ENCODE measurements at places on chromosomes 7 and 10.

GRCh38 chr10:127921753-127922145 lies 14.8 kb downstream of the PTPRE start:
- no peak for DNase-seq
- no peaks in the 10 kb centered on the region for H3K27me3 ChIP-seq
- no peaks in the 10 kb centered on the region for H3K36me3 ChIP-seq
- peaks cover 3% of the 10 kb centered on the region for H3K4me1 ChIP-seq
- no peak overlapping the region for H3K4me3 ChIP-seq

- H3K36me3 ChIP-seq = no peaks in the 10 kb centered on the region
- no peaks in the 10 kb centered on the region for H3K4me1 ChIP-seq
- peak; percentile 33 for DNase-seq
- no peaks in the 10 kb centered on the region for H3K27me3 ChIP-seq
These were observed 18.7 kb upstream of the ZNF488 start for GRCh38 chr10:47402641-47403301.

DNA sequence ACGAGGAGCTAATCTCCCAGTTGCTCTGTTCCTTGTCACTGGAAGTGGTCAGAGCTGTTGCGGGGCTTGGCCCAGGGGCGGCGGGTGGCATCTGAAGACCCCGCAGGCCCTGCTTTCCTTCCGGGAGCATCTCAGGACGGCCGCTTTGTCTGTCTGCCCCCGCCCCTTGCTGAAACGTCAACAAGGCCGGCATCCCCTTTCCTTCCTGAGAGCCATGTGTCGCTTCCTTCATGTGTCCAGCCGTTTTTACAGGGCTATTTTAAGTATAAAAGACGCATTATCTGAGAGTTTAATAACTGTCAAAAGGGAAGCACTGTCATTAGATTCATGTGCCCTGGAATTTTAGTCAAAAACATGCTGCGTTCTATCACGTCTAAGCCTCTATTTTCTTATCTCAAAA lies 110.4 kb downstream of the CUX1 start:
- DNase-seq = no peak
- H3K4me1 ChIP-seq = no peaks in the 10 kb centered on the region
- no peaks in the 10 kb centered on the region for H3K36me3 ChIP-seq
- no peak overlapping the region for H3K27ac ChIP-seq

GRCh38 chr7:149196705-149197171 lies 1.4 kb downstream of the ZNF282 start:
- no peaks in the 10 kb centered on the region for H3K27me3 ChIP-seq
- peaks cover 7% of the 10 kb centered on the region for H3K4me1 ChIP-seq
- H3K4me3 ChIP-seq = peak overlapping the region; percentile 73
- H3K27ac ChIP-seq = peak overlapping the region; percentile 97
- DNase-seq = peak; percentile 42

- no peak overlapping the region for H3K27ac ChIP-seq
- H3K4me3 ChIP-seq = no peak overlapping the region
- no peaks in the 10 kb centered on the region for H3K27me3 ChIP-seq
- H3K36me3 ChIP-seq = no peaks in the 10 kb centered on the region
- no peaks in the 10 kb centered on the region for H3K4me1 ChIP-seq
These were observed 6.8 kb downstream of the ELMO1 start for GRCh38 chr7:37441816-37442215.

GRCh38 chr10:77455561-77455960 lies 182.0 kb downstream of the KCNMA1 start:
- no peak overlapping the region for H3K4me3 ChIP-seq
- DNase-seq = no peak
- no peaks in the 10 kb centered on the region for H3K36me3 ChIP-seq
- no peaks in the 10 kb centered on the region for H3K4me1 ChIP-seq
- H3K27ac ChIP-seq = no peak overlapping the region

DNA sequence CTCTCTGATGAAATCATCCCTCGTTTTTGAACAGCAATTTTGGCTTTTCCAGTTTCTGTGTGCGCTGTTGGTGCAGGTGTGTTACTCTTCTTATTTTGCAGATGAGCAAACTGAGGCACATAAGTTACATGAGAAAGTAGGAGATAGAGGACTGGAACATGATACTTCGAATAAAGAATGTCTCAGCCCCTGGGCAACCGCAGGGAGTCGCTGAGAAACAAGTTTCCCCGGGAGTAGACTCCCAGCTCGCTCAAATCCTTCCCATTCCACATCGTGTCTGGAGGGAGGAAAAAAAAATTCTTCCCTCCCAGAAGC lies 18.0 kb downstream of the MXI1 start:
- no peaks in the 10 kb centered on the region for H3K27me3 ChIP-seq
- peak overlapping the region; percentile 52 for H3K27ac ChIP-seq
- no peaks in the 10 kb centered on the region for H3K4me1 ChIP-seq
- peak overlapping the region; percentile 8 for H3K4me3 ChIP-seq

DNA sequence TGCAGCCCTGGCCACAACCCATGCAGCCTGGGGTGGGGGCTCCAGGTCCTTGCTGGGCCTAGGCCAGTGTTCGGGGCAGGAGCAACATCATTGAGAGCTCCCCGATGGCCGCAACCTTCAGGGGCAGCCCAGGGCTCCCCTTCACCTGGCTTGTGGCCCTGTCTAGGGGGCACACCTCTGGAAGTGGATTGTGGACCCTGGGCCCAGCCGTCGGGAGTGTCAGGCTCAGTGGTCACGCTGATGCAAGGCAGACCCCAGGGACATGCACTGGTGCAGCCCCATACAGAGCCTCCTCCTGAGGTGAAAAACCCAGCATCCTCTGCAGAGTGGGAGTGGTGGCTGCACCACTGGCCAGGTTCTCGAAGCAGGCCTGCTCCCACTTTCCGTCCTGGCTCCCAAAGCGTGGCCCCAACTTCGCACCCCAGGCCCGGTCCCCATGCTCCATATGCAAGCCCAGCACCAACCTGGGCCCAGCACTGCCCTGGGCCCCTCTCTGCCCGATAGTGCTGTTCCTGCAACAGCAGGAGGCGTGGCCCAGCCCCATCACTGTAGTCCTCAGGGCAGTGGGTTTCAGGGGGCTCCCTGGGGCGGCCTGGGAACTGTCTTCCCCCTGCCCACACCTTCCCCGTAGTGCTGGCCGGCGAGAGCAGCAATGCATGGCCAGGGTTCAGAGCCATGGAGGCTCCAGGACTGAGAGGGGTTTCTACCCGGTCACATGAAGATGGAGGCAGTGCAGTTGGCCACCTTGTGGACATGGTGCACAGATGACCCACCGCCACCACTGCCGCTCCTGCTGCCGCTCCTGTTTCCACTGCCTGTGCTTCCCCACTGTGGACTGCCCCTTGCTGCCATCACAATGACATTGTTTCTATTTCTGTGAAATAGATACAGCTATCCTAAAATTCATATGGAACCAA lies 303.9 kb upstream of the NRG3 start:
- H3K4me3 ChIP-seq = no peak overlapping the region
- H3K27ac ChIP-seq = no peak overlapping the region
- no peak for DNase-seq
- H3K4me1 ChIP-seq = no peaks in the 10 kb centered on the region
- no peaks in the 10 kb centered on the region for H3K36me3 ChIP-seq

DNA sequence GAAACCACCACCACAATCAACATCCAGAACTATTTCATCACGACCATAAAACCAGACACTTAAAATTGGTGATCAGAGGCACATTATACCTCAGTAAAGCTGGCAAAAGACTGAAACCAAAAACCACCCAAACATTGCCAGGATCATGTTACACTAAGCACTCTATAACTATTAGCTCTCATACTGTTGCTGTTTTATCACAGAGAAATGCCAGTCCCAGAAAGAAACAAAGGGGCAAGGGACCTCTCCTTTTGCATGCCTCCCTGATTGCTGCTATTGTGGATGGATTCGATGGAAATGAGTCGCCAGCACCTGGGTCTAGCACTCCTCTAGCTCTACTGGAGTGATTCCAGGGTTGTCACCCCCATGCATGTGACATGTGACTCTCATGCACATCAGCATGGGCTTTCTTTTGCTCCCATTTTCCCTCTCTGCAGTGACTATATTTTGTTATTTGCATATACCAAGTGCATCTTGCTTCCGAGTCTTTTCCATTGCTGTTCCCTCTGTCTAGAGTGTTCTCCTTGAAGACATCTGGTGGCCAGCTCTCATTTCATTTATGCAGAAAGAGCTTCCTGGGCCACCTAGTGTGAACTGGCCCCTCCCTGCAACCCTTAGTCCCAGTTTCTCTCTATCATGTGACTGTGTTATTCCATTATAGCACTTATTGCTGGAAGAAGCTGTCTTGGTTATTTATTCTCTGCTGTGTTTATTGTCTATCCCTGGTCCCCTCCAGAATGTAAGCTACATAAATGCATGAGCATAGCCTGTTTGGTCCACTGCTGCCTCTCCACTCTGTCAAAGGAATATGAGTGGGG lies 300.6 kb downstream of the PLXNA4 start:
- no peaks in the 10 kb centered on the region for H3K4me1 ChIP-seq
- H3K36me3 ChIP-seq = no peaks in the 10 kb centered on the region
- no peak for DNase-seq
- no peak overlapping the region for H3K4me3 ChIP-seq

DNA sequence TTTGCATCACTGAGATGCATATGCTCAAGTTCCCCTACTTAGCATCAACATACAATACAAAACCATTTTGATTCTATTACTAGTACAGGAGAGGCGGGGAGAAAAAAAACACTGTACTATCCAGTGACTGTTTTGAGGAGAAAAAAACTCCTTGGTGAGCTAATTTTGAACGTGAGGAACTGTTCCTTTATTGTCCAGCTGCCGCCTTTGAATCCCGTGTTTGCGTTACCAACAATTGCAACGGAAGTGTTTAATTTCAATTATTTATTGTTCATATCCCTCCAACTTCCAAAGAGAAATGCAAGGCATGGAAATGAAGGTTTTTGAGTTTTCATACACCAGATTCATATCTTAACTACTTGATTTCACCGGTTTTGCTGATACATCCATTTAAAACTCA lies 66.4 kb upstream of the ARHGAP21 start:
- H3K4me1 ChIP-seq = no peaks in the 10 kb centered on the region
- H3K36me3 ChIP-seq = no peaks in the 10 kb centered on the region
- H3K27me3 ChIP-seq = no peaks in the 10 kb centered on the region
- no peak overlapping the region for H3K4me3 ChIP-seq

DNA sequence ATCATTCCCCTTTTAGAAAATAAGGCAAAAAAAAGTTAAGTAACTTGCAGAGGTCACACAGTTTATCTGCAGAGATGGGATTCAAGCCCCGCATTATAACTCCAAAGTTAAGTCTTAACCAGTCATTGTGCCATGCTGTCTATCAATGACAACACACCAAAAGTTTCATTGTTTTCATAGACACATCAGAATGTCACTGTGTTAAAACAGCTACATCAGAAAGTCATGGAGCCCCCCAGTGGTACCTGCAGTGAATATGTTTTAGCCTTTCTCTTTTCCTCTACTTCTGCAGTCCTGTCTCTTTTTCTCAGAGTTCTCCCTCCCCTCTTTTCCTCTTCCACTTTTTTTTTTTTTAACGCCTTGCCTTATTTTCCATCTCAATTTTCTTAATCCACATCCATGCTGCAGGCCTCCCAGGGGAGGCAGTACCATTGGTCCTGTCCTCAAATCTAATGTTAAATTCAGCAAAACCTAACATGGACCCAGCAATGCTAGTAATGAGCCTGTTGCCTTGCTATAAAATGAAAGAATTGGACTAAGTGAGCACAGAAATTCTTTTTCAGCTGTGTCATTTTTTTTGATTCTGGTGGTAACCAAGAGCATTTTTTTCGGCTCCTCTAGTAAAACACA lies 3.8 kb upstream of the NRCAM start:
- no peaks in the 10 kb centered on the region for H3K36me3 ChIP-seq
- H3K27ac ChIP-seq = no peak overlapping the region
- H3K4me3 ChIP-seq = no peak overlapping the region
- no peak for DNase-seq
- peaks cover 28% of the 10 kb centered on the region for H3K27me3 ChIP-seq
- H3K4me1 ChIP-seq = peaks cover 3% of the 10 kb centered on the region

GRCh38 chr10:75895259-75895658 lies 463.8 kb downstream of the LRMDA start:
- H3K4me1 ChIP-seq = no peaks in the 10 kb centered on the region
- no peak overlapping the region for H3K4me3 ChIP-seq
- H3K27me3 ChIP-seq = no peaks in the 10 kb centered on the region

DNA sequence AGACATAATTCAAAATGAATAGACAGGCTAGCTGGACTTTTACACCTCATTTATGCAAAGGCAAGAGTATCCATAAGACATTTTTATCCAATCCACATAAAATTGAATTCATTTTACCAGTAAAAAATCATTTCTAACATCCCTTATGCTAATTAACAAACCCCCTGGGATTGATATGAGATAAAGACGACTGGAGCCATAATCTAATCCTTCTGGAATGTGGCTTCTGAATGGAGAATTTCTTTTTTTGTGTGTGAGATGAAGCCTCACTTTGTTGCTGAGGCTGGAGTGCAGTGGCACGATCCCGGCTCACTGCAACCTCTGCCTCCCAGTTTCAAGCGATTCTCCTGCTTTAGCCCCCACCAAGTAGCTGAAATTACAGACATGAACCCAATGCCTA lies 90.4 kb downstream of the AKR1D1 start:
- DNase-seq = no peak
- no peaks in the 10 kb centered on the region for H3K4me1 ChIP-seq
- no peak overlapping the region for H3K4me3 ChIP-seq
- no peaks in the 10 kb centered on the region for H3K36me3 ChIP-seq

DNA sequence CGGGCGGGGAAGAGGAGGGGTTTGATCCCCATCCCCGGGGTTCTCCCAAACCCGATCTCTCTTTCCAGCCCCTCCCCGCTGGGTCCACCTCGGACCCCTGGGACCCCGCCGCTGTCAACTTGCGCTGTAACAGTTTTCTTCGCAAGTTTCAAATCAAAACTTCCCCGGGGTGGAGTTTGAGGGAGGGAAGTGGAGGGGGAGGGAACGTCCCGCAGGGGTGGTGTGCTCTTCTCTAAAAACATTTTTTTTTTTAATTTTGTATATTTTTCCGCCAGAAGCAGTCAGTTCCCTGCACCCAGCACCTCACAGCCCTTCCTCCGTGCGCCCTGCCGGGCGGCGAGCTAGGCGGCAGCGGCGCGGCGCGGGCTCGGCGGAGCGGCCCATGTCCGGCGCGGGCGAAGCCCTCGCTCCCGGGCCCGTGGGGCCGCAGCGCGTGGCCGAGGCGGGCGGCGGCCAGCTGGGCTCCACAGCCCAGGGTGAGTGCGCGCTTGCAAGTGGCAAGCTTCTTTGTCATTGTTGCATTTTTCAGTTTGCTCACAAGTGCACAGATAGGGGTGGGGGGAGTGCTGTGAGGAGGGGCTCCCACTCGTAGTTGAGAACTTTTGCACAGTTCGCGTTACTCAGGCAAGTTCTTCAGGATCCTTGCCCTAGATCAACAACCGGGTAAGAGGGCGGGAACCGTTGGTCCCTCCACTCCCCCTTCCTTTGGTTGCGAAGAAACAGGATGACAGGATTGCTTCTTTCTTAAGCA lies 933 bp downstream of the MDFIC start:
- no peaks in the 10 kb centered on the region for H3K4me1 ChIP-seq
- peak overlapping the region; percentile 69 for H3K4me3 ChIP-seq

GRCh38 chr7:140778975-140779374 lies 82.5 kb downstream of the NDUFB2 start:
- H3K27ac ChIP-seq = no peak overlapping the region
- DNase-seq = no peak
- H3K27me3 ChIP-seq = no peaks in the 10 kb centered on the region
- no peaks in the 10 kb centered on the region for H3K36me3 ChIP-seq
